ENCODE measurements at places on chromosomes 13 and 19.

- H3K27ac ChIP-seq: no peak overlapping the region
- H3K36me3 ChIP-seq: no peaks in the 10 kb centered on the region
- H3K4me3 ChIP-seq: no peak overlapping the region
- DNase-seq: no peak
- no peaks in the 10 kb centered on the region for H3K4me1 ChIP-seq
Observed at GRCh38 chr13:36101157-36101556, 30.0 kb downstream of the DCLK1 start.

- no peaks in the 10 kb centered on the region for H3K27me3 ChIP-seq
- peak; percentile 87 for DNase-seq
- H3K36me3 ChIP-seq: peaks cover 17% of the 10 kb centered on the region
- H3K4me3 ChIP-seq: no peak overlapping the region
- peak overlapping the region; percentile 43 for H3K27ac ChIP-seq
Observed at GRCh38 chr19:42420055-42420544, 7.1 kb downstream of the LIPE start.

DNA sequence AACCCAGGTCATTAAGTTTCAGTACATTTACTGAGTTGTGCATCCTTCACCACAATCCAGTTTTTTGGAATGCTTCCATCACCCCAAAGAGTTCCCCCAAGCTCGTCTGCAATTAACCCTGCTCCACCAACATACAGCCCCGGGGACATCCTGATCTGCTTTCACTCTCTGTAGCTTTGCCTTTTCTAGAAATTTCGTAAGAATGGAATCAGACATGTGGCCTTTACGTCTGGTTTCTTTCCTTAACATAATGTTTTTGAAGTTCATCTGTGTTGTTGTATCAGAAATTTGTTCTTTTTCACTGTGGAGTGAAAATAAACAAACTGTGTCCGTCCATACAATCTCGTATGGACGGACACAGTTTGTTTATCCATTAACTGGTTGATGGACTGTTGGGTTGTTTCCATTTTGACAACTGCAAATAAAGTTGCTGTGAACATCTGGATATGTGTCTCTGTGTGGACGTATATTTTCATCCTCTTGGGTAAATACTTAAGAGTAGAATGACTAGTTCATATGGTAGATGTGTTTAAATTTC, 2.9 kb downstream of the KLHL26 start:
- H3K4me1 ChIP-seq: peaks cover 26% of the 10 kb centered on the region
- peaks cover 2% of the 10 kb centered on the region for H3K27me3 ChIP-seq
- no peak overlapping the region for H3K27ac ChIP-seq
- no peak for DNase-seq
- no peaks in the 10 kb centered on the region for H3K36me3 ChIP-seq

- DNase-seq: no peak
- no peaks in the 10 kb centered on the region for H3K27me3 ChIP-seq
- no peak overlapping the region for H3K4me3 ChIP-seq
- H3K36me3 ChIP-seq: no peaks in the 10 kb centered on the region
Observed at GRCh38 chr13:65553096-65553727, 1676.9 kb downstream of the PCDH9 start.

DNA sequence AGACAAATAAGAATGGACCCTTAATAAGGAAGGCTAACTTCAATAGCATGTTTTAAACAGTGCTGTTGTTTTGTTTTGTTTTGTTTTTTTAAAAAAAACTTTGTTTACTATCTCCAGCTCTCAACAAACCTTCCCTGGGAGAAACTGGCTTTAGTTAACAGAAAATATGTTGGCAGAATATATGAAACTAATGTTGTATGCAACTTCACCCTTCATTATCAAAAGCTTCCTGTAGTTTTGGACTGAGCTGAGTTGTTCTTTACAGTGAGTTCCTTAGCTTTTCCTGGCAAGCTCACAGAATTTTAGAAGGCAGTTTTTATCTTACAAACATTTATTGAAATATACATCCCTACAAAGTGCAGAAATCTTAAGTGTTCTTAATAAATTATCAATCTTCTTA, 2480.7 kb upstream of the PCDH20 start:
- no peak overlapping the region for H3K4me3 ChIP-seq
- no peaks in the 10 kb centered on the region for H3K36me3 ChIP-seq
- H3K27me3 ChIP-seq: no peaks in the 10 kb centered on the region
- H3K4me1 ChIP-seq: no peaks in the 10 kb centered on the region
- DNase-seq: no peak

DNA sequence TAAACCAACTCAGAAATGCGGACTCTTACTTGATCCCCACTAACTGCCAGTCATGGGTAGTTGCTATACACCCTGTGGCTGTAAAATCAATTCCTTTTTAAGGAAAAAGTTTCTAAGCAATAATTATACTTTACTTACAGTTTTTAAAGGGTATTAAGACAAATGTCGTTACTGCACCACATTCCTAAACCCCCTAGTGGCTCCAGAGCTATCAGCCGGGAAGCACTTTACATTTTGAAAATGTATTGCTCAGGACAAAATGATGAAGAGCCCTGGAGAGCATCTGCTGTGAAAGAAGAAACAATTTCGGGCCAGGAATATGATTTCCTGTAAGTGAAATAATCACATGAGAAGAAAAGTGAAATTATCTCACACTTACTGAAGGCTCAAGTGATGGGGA, 36.7 kb downstream of the DCLK1 start:
- H3K4me3 ChIP-seq: no peak overlapping the region
- no peaks in the 10 kb centered on the region for H3K36me3 ChIP-seq
- DNase-seq: no peak
- H3K27me3 ChIP-seq: no peaks in the 10 kb centered on the region
- H3K4me1 ChIP-seq: no peaks in the 10 kb centered on the region

DNA sequence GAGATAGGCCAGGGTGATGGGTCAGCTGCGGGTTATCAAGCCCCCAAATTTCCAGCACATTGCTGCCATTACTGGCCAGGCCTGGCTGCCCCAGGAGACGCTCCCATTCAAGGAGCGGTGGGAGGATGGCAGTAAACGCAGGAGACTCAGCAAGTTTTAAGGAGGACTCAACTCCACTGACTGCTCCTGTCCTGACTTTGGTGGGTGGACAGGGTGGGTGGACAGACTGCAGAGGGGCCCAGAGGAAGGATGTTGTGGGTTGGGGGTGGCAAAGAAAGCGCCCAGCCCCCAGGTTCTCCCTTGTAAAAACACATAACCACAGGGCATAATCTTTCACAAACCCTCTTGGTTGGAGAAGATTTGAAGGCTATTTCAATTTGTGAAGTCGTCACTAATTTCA, 4.4 kb downstream of the GJB6 start:
- H3K36me3 ChIP-seq: peaks cover 2% of the 10 kb centered on the region
- no peak for DNase-seq
- no peak overlapping the region for H3K4me3 ChIP-seq
- H3K27me3 ChIP-seq: peaks cover 23% of the 10 kb centered on the region

GRCh38 chr19:39423258-39424086, 11.0 kb downstream of the PLEKHG2 start:
- H3K4me3 ChIP-seq: no peak overlapping the region
- H3K27me3 ChIP-seq: no peaks in the 10 kb centered on the region
- no peak for DNase-seq
- H3K4me1 ChIP-seq: no peaks in the 10 kb centered on the region
- peaks cover 17% of the 10 kb centered on the region for H3K36me3 ChIP-seq
- no peak overlapping the region for H3K27ac ChIP-seq

DNA sequence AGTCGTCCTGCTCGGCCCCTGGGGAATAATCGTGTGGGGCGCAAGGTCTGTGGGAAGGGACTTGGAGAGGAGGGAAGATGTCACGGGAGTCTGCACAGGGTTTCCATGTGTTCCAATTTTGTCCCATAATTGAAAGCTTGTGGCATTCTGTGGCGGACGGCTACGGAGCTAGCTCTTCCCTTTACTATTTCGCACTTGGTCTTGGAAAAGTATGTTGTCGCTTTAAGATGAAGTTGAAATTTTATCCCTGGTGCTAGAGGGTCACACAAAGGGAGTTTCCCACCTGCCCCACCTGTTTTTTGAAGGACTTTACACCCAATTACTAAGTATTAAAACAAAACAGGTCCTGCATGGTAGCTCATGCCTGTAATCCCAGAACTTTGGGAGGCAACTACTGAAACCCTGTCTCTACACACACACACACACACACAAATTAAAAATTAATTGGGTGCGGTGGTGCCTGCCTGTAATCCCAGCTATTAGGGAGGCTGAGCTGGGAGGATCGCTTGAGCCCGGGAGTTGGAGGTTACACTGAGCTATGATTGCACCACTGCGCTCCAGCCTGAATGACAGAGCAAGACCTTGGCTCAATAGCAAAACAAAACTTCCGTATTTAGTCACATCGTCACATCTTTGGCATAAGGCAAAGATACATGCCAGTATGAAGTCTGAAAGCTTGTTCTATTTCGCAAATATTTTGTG, 967 bp upstream of the TPT1 start:
- H3K27me3 ChIP-seq: no peaks in the 10 kb centered on the region
- H3K27ac ChIP-seq: peak overlapping the region; percentile 100
- peaks cover 54% of the 10 kb centered on the region for H3K36me3 ChIP-seq
- peak overlapping the region; percentile 98 for H3K4me3 ChIP-seq
- H3K4me1 ChIP-seq: peaks cover 37% of the 10 kb centered on the region
- DNase-seq: no peak

- H3K4me1 ChIP-seq: peaks cover 3% of the 10 kb centered on the region
- H3K27ac ChIP-seq: no peak overlapping the region
- no peak overlapping the region for H3K4me3 ChIP-seq
- no peaks in the 10 kb centered on the region for H3K27me3 ChIP-seq
- no peak for DNase-seq
Observed at GRCh38 chr19:13604902-13605586, 98.8 kb upstream of the CACNA1A start.

DNA sequence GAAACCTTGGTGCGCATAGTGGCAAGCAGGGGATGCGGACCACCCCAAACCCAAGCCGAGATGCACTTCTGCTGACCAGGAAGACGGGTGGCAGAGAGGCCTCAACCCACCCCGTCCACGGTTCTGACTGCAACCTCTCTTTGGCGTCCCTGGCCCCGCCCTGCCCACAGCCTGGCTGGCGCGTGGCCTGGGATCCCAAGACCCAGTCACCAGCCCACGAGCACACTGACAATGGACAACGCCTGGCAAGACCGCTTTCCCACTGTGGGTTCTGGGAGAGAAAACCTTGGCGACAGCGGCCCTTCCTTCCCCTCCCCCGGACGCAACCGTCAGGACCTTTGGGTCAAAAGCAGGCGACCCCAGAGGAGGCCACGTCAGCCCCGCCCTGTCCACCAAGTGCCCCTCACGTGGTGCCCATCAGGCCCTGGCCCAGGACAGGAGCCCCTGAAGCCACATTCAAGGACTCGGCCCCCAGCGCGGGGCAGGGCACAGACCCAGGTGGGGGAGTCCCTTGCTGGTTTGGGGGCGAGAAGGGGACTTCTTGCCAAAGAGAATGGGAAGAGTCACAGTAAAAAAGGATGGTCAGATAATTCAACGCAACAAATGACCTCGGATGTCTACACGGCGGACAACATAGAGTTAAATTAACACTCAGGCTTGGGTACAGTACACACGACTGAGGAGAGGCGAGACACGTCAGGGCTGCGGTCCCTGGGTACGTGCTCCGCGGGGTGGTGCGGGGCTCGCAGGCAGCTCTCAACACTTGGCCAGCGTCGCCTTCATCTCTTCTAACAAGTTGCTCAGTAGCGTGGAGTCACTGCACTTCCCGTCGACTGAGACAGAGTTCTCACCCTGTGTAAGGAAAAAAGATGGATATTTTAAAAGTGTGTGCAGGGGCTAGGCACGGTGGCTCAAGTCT, 5.0 kb downstream of the IZUMO4 start:
- no peaks in the 10 kb centered on the region for H3K27me3 ChIP-seq
- no peak for DNase-seq
- no peak overlapping the region for H3K4me3 ChIP-seq
- peaks cover 8% of the 10 kb centered on the region for H3K4me1 ChIP-seq
